ENCODE measurements at places on chromosomes 7 and 10.

- no peak for DNase-seq
These were observed 503.4 kb downstream of the PLXNA4 start for GRCh38 chr7:132072873-132073272.

DNA sequence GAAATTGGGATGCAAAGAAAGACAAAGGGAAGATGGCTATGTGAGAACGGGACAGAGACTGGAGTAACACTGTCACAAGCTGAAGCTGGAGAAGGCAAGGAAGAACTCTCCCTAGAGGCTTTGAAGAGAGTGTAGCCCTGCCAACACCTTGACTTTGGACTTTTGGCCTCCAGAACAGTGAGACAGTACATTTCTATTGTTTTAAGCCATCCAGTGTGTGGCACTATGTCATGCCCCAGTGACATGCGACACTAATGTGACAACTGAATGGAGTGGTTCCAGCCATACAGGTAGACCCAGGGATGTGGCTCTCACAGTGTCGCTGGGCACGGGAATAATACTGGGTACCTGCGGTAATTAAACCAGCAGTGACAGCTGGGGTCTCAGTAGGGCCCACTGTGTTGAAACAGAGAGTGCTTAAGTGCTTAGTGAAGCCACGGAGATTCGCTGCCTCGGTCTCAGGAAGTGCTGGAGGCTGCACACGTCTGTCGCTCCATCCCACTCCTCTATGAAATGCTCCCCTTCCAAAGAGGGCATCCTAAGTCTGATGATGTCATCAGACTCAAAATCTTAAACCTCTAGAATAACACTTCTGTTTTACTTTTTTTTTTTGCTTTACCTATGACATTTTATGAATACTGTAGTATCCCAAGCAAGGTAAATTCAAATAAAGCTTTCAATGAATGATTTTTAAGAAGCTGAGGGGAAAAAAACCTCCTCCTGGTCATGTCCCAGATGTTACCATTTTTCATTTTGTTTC, 154.6 kb upstream of the RHEB start:
- no peak for DNase-seq

DNA sequence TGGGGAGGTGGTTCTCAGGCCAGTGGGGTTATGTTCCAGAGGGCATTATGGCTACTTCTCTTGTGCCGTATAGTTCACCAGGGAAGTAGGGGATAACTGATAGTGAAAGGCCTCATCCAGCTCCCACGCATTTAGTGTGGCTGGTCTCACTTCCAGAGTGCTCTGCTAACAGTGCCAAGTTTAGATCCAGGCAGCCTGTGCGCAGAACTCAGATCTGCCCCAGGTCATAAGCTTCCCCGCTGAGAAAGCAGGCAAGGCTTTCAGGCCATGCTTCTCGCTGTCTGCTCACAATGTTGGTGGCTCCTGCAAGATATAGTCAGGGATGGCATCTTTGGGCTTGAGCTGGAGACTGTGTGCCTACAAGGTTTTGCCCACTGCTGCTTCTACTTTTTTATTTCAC, 11.3 kb downstream of the AGK start:
- DNase-seq, result no peak

GRCh38 chr10:78959217-78959923, 109.4 kb upstream of the ZMIZ1 start:
- DNase-seq, result no peak

- no peak for DNase-seq
These were observed 31.5 kb downstream of the UNC5B start for GRCh38 chr10:71243756-71244395.

- no peak for DNase-seq
These were observed 31.6 kb downstream of the GRB10 start for GRCh38 chr7:50751146-50751545.

GRCh38 chr10:69172241-69172982, 7.6 kb upstream of the SUPV3L1 start:
- DNase-seq, result no peak

DNA sequence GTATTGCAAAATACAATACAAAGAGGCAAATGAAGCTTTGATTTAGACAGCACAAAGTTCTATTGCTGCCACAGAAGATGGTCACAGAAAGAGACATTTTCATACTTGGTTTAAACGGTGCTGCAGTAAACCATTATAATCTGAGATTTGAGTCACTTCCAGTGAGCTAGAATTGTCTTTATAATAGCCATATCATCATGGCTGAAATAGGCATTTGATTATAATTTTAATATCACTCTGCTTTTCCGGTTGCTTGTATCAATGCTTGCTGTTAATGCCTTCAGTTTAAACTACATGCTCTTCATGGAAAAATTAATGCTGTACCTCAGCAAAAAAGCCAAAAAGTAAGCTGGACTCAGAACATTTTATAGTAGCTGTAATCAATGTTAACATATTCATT, 48.5 kb downstream of the CPEB3 start:
- DNase-seq, result no peak

DNA sequence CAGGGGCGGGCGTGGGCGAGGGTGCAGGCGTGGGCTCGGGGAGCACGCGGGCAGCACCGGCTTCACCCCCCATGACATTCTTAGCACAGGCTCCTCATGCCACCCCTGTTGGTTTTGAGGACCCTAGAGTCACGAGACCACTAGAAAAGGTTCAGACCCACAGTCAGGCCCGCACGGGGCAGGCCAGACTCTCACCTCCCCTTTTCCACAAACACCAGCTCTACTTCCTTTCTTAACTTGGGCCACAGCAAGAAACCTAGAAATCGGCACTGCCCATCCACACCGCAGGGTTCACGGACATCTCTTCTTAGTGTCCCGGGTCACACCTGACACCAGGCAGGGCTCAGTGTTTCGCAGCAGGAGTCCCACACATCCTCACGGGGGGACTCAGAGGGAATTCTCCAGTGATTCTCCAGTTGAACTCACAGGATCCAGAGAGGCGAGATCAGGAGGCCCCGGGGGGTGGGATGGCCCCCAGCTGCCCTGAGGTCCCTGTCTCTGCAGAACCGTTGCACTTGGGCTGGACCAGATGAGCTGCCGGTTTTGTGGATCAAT, 52.0 kb downstream of the JAKMIP3 start:
- DNase-seq, result no peak

- no peak for DNase-seq
These were observed 62.8 kb upstream of the PRKCQ start for GRCh38 chr10:6642876-6643275.

DNA sequence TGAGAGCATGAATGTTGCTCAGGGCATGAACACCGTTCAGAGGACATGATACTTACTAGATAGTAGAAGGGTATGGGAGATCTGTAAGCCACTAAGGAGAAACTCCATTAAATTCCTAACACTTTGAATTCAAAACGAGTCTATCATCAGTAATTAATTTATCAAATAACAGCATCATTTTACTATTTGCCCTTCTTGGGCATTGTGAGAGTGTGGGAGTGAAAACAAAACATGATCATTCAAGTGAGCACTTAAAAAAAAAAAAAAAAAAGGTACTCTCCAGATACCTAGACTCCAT, 20.5 kb upstream of the ASB15 start:
- DNase-seq, result no peak

DNA sequence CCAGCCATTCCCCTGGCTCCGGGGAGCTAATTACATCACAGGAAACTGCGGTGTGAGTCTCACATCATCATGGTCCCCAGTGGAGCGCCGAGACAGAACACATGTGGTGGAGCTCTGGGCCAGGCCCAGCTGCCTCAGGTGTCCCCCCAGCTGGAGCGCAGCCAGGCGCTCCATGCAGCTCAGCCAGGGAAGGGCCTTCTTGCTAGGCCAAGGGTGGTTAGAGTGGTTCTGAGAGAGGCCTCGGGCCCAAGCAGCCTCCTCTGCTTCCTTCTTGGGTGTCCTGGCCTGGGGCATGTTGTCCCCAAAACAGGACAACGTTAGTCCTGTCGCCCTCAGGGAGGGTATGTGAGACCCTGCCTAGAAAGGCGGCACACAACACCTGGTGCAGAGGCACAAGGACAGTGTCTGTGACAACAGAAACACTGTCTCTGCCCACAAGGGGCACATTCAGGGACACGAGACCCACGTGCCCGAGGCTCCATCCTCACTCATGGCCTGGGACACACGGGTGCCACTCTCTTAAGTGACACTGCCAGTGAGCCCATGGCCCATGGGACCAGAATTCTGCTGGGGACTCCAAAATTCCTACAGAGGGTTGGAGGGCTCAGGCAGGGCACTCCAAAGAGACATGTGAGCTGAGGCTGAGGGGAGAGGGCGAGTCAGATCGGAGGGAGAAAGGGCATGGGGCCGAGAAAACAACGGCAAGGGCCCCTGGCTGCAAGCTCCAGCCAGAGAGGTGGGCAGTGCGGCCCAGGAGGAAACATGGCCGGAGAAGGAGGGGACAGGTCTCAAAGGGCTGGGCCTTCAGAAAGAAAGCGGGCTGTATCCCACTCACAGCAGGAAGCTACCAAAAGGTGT, 37.0 kb upstream of the RET start:
- no peak for DNase-seq

GRCh38 chr10:95835149-95835860, 72.5 kb upstream of the CC2D2B start:
- DNase-seq, result no peak
